ENCODE measurements at places on chromosomes 7 and 10.
A peak's percentile ranks its signal among the peaks of the same experiment; 100 is the strongest.

DNA sequence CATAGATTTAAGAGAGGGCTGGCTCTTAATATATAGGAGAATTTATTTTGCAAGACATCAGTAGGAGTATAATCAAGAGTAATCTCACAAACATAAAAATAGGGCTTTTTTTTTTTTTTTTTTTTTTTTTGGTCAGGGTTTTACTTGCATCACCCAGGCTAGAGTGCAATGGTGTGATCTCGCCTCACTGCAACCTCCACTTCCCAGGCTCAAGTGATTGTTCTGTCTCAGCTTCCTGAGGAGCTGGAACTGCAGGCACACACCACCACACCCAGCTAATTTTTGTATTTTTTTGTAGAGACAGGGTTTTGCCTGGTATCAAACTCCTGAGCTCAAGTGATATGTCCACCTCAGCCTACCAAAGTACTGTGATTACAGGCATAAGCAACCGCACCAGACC, 535.3 kb downstream of the CCSER2 start:
- H3K4me1 ChIP-seq, result no peaks in the 10 kb centered on the region
- no peaks in the 10 kb centered on the region for H3K36me3 ChIP-seq
- DNase-seq, result no peak
- no peak overlapping the region for H3K4me3 ChIP-seq
- no peak overlapping the region for H3K27ac ChIP-seq

DNA sequence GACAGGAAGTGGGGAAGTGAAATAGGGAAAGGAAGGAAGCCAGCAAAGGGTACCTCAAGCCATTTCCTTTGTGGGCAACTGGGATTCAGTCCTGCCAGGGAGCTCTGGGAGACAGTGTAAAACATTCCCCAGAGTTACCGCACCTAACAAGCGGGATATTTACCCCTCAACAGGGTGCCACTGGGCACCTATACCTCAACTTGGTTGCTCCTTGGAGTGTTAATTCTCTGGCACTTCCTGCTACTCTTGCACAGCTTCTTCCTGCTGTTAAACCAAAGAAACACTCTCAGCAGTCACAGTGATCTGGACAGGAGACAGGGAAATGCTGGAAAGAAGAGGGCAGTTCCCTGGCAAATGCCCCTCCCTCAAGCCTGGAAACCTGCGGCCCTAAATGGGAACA, 151.3 kb downstream of the REEP3 start:
- no peak for DNase-seq
- H3K36me3 ChIP-seq, result no peaks in the 10 kb centered on the region
- peaks cover 25% of the 10 kb centered on the region for H3K4me1 ChIP-seq

DNA sequence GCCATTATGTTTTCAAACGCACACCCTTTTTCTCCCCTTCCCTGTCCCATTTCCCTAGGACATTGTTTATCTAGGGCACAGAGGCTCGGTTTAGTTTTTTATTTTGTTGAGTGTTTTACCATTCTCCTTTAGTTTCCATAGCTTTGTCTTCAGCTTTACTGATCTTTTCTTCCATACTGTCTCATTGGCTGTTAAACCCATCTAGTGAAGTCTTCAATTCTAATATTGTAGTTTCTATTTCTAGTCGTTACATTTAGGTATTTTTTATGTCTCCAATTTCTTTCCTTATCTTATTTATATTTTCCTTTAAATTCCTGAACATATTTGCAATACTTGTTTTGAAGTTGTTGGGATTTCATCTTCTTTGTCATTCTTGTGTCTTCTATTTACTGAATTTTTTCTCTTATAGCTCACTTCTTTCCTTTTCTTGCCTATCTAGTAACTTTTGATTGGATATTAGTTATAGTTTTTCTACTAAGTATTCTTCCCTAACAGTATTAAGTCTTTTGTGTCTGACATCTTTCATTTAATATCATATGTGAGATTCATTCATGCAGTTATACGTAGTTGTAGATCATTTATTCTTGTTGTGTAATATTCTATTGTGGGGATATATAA, 41.0 kb upstream of the SH2D4B start:
- peak overlapping the region; percentile 2 for H3K27ac ChIP-seq
- no peaks in the 10 kb centered on the region for H3K27me3 ChIP-seq
- no peak for DNase-seq
- H3K36me3 ChIP-seq, result peaks cover 38% of the 10 kb centered on the region
- peaks cover 45% of the 10 kb centered on the region for H3K4me1 ChIP-seq

- peaks cover 4% of the 10 kb centered on the region for H3K36me3 ChIP-seq
- no peak overlapping the region for H3K4me3 ChIP-seq
- H3K27me3 ChIP-seq, result peaks cover 3% of the 10 kb centered on the region
- H3K4me1 ChIP-seq, result peaks cover 5% of the 10 kb centered on the region
- no peak for DNase-seq
- no peak overlapping the region for H3K27ac ChIP-seq
Measured at GRCh38 chr10:51422311-51423120, 276.9 kb downstream of the CSTF2T start.

DNA sequence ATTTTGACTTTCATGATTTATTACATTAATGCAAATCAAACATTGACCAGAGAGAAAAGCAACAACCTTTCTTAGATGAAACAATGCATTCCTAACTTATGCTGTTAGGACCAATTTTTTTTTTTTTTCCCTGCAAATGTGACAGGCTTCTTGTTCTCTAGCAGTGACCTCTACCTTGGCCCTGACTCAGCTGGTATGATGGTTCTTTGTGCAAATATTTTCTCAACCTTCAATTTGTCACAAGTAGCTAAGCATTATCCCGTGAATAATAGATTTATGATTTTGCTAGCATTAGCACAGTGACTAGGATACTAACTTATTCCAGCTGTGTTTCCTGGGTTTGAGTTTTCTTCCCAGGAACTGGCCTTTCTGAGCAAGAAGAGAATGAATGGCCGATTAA, 64.9 kb downstream of the PPP1R9A start:
- H3K4me1 ChIP-seq, result peaks cover 37% of the 10 kb centered on the region
- H3K27ac ChIP-seq, result no peak overlapping the region
- no peaks in the 10 kb centered on the region for H3K27me3 ChIP-seq

- H3K4me3 ChIP-seq, result no peak overlapping the region
- H3K4me1 ChIP-seq, result no peaks in the 10 kb centered on the region
- peaks cover 11% of the 10 kb centered on the region for H3K36me3 ChIP-seq
- DNase-seq, result no peak
- no peak overlapping the region for H3K27ac ChIP-seq
Measured at GRCh38 chr10:99676895-99677294, 17.6 kb downstream of the ENTPD7 start.

DNA sequence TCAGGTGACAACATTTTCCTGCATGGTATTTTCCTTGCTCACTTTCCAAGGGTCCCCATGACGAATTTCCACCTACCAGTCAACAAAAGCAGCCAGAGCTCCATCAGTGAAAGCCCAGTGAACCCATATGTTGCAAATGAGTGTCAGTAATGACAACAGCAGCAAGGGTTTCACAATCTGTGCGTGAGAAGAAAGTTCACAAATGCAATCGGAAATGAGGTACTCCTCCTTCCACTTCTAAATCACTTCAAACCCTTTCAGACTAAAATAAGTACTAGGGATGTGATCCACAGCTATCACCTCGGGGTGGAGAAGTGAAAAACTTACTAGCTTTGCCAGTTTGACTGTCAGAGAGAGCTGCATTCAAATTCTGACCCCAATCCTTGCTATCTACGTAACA, 55.6 kb upstream of the BET1 start:
- no peak overlapping the region for H3K27ac ChIP-seq
- H3K4me1 ChIP-seq, result no peaks in the 10 kb centered on the region
- no peak for DNase-seq
- H3K36me3 ChIP-seq, result no peaks in the 10 kb centered on the region
- H3K4me3 ChIP-seq, result no peak overlapping the region
- H3K27me3 ChIP-seq, result peaks cover 8% of the 10 kb centered on the region

DNA sequence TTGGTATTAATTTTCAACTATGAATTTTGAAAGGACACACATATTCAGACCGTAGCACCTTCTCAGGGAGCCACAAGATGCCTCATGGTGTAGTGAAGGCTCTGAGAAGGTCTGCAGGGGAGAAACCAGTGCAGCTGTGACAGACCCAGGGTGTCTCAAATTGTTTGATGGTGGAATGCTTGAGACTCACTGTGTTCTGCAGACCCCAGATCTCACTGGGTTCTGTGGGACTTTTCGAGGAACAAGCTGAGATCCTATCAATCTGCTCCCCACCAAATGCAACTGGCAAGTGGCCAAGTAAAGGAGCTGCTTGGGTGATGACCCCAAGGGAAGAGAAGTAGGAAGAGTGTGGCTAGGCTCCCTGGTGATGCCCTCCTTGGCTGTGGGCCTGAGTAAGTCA, 130.5 kb upstream of the UNC5B start:
- no peaks in the 10 kb centered on the region for H3K36me3 ChIP-seq
- H3K27me3 ChIP-seq, result peaks cover 19% of the 10 kb centered on the region
- no peak overlapping the region for H3K27ac ChIP-seq
- DNase-seq, result peak; percentile 49
- peaks cover 23% of the 10 kb centered on the region for H3K4me1 ChIP-seq

DNA sequence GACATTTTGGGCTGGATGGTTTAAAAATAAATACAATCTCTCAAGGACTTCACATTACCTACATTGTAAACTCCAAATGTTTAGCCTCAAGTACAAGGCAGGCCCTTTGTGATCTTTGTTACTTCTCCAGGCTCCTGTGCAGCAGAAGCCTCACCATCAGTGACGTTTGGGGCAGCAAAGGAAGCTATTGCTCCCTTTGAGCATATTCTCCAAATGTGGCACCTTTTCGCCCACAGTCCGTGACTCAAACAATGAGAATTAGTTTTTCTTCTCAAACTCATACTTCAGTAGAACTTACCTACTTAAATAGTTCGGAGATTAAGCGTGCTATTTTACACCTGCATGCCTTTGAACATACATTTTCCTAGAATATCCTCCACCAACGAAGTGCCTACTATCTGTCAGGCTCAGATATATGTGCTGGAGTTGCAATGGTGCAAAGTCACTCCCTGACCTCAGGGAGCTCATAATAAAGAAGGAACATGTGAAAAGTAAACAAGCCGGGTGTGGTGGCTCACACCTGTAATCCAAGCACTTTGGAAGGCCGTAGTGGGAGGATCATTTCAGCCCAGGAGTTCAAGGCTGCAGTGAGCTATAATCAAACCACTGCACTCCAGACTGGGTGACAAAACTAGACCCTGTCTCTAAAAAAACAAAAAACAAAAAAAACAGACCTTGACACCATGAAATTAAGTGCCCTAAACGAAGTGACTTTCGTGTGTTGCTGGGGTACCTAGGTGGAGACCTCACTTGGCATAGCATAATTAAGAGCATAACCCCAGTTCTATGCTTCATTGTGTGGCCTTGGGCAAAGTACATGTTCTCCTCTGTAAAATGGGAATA, 1.2 kb upstream of the ABCF2 start:
- peaks cover 47% of the 10 kb centered on the region for H3K4me1 ChIP-seq
- peak overlapping the region; percentile 98 for H3K27ac ChIP-seq
- H3K4me3 ChIP-seq, result peak overlapping the region; percentile 99
- peaks cover 16% of the 10 kb centered on the region for H3K36me3 ChIP-seq
- no peaks in the 10 kb centered on the region for H3K27me3 ChIP-seq

DNA sequence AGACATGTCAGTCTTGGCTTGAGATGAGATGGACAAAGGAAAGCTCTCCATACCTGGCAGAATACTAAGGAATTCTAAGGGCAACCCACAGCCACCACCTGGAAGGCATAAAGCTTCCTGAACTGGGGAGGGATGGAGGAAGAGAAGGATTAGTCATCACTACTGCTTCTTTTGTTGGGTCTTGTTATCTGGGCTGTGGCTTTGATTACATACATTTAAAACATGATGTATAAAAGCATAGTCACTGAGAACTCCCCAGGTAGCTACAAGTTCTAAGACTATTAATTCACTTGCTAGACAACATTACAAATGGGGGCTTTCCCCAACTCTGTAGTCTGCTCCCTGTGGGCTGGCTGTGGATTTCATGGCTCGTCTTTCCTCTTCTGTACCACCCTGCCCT, 58.2 kb downstream of the RBM33 start:
- no peak overlapping the region for H3K27ac ChIP-seq
- H3K4me1 ChIP-seq, result peaks cover 15% of the 10 kb centered on the region
- H3K36me3 ChIP-seq, result peaks cover 42% of the 10 kb centered on the region
- no peak for DNase-seq

Data from type B pancreatic cell (in vitro differentiated cells).